Stimulated activated CD4-positive, alpha-beta T cell treated with anti-CD3 and anti-CD28 coated beads, Interleukin-1b, Interleukin-23, amount 100 ng/mL, for 48 hours (primary cell): ENCODE measurements at places on chromosomes 16 and 17.

- no peak for DNase-seq
Observed at GRCh38 chr17:83190601-83191387, 111.4 kb downstream of the METRNL start.

- peak; percentile 37 for DNase-seq
Observed at GRCh38 chr16:70018254-70018653, 67.1 kb downstream of the CLEC18A start.

DNA sequence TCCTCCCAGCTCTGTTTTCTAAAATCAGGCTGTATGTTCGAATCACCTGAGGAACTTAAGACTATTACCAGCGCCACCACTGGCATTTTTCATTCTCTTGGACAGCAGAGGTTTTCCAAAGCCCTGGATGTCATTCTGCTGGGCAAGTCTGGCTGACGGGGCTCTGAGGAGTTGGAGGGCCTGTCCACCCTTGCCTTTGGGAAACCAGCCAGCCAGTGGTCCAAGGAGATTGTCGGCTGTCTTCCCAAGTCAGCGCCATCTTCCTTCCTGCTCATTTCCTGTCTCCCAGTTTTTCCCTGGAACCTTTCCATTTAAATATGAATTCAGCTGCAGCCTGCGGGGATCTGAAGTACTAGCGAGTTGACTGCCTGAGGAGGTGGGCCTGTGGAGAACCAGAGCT is 258.3 kb downstream of the PRKCA start:
- no peak for DNase-seq

GRCh38 chr17:11997972-11998233 is 628 bp upstream of the ZNF18 start:
- no peak for DNase-seq

GRCh38 chr16:31458073-31458843 is 1.0 kb upstream of the ARMC5 start:
- peak; percentile 61 for DNase-seq

GRCh38 chr17:33438578-33438977 is 145.5 kb upstream of the ASIC2 start:
- DNase-seq = no peak

GRCh38 chr17:48520631-48521079 is 10.2 kb downstream of the HOXB1 start:
- DNase-seq = no peak

DNA sequence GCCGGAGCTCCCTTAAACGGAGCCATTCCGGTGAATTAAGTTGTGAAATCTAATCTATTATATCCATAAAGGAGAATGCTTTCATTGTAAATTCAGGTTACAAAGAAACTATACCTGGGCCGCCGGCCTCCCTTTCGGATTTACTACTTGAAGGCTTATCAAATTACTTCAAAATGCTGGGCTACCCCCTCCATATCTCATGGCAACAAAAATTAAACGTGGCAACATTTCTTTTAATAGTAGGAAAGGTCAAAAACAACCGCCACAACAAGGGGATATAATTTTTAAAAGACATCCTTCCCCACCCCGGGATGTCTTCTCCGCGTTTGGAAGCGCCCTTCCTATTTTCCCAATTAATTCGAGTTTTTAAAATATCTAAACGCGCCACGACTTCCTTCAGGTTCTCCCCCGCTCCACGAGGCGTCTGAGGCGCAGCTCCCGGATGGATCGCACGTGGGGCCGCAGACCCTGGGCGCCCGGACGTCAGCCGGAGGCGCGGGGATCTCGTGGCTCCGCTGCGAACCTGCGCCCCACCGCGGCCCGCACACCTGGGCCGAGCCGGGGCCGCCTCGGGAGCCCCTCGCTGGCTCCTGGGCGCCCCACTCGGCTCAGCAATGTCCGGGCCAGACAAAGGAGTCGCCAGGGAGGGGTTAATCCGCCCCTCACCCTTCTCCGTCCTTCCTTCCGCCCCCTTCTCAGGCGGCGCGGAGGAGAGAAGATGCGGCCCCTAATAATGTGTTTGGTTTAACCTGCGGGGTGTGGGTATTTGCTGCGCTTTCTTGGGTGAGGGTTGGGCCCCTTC is 47.4 kb upstream of the SLC38A10 start:
- no peak for DNase-seq
